CD14-positive monocyte (primary cell): ENCODE measurements at places on chromosomes 12 and 14.

- DNase-seq: no peak
Observed at GRCh38 chr12:54988402-54989054, 4.0 kb upstream of the TESPA1 start.

DNA sequence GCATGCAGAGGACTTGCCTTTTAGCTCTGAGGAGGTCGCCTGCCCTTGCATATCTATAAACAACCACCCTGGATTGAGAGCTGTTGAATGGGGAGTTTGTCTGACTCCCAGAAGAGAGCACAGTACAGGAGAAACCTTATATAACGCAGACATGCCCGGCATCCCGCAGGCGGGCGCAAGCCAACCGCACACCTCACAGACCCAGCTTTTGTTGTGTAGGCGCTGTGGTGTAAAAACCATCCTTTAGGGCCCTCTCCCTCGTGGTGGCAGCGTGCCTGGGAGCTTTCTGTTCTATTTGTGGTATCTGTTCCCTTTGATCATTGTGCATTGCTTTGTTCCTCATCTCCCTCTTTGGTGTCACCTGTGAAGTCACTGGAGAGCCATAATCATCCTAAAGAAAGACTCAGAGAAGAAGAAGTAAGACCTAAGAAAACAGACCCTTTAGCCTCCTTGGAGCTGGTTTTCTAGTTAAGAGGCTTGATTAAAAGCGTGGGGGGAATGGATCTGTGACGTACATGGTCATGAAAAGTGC is 77.7 kb downstream of the ETV6 start:
- DNase-seq: no peak

DNA sequence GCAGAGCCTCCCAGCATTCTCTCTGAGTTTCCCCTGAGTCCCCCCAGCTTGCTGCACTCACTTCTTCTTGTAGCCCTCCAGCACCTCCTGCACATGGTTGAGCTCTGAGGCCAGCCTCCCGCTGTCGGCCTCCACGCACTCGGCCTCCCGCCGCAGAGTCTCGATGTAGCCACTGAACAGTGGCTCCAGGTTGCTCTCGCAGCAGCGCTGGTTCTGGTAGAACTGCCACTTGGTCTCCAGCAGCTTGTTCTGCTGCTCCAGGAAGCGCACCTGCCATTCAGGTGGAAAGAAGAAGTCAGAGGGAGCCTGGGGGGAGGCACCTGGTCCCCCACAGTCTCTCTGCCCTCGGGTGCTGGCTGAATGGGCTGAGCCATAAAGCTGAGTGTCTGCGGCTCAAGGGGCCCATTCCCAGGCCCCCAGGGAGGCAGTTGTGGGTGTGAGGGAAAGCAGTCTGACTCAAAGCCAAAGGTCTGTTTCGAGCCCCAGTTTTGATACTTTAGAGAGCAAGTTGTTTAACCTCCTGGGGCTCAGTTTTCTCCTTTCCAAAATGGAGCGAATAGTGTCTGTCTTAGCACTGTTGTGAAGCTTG is 2.3 kb downstream of the KRT85 start:
- DNase-seq: no peak

GRCh38 chr12:116331876-116332275 is 54.4 kb upstream of the MED13L start:
- peak; percentile 40 for DNase-seq

GRCh38 chr12:91196436-91196835 is 13.8 kb upstream of the DCN start:
- no peak for DNase-seq

DNA sequence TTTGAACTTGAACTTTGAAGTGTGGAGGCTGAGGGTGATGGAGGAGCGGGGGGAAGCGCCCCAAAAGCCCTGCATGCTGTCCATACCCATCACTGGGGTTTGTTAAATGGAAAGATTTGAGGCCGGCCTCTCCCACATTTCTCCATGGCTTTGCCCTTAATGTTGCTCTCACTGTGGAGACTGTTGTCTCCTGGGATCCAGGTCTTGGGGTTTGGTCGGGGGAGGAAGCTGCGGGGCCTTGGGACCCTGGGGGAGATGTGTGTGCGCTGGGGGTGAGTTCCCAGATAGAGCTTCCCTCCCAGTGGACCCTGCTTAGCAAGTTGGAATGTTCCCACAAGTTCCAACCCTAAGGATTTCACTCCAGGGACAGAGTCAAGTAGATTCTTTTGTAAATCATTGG is 28.0 kb upstream of the LRTM2 start:
- no peak for DNase-seq

DNA sequence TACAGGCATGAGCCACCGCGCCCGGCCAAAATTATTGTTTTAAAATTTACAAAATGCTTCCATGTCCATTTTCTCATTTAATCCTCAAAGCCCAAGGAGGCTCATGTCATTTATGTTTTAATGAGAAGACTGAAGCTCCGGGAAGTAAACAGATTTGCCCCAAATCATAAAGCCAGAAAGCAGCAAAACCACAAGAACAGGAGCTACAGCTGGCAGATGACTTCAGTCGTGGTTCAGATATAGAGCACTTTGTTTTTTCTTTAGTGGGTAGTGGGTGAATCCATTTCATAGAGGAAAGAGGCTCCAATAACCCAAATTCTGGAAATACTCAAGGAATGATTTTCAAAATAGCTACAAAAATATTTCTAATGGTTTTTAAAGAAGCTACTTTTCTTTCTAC is 45.4 kb upstream of the VPS33A start:
- DNase-seq: no peak

DNA sequence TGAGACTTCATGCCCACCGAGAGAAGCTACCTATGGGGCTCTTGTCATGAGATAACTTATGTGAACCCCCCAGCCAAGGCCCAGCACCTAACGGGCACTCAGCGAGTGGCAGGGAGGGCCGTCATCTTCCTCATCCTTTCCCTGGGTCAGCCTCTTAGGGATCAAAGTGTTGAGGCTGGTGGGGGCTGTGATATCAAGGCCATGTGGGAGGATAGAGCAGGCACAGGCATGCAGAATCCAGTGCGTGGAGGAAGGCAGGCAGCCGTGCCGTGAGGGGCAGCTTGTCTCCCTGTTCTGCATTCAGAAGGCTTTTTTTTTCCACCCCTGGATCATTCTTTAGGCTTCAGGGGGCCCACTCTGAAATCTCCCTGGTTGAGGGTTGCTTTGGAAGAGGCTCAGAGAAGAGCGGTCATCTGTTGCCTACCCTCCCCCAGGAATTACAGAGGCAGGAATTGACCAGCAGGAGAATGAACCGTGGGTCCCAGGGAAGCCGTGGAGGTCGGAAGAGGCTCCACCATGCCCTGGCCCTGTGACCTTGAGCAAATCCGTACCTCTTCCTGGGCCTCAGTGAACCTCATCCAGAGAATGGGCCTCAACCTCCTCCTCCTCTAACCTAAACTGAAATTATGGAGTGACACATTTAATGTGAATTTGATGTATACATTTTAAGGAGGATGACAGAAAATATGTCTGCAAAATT is 62.8 kb downstream of the BEGAIN start:
- no peak for DNase-seq

DNA sequence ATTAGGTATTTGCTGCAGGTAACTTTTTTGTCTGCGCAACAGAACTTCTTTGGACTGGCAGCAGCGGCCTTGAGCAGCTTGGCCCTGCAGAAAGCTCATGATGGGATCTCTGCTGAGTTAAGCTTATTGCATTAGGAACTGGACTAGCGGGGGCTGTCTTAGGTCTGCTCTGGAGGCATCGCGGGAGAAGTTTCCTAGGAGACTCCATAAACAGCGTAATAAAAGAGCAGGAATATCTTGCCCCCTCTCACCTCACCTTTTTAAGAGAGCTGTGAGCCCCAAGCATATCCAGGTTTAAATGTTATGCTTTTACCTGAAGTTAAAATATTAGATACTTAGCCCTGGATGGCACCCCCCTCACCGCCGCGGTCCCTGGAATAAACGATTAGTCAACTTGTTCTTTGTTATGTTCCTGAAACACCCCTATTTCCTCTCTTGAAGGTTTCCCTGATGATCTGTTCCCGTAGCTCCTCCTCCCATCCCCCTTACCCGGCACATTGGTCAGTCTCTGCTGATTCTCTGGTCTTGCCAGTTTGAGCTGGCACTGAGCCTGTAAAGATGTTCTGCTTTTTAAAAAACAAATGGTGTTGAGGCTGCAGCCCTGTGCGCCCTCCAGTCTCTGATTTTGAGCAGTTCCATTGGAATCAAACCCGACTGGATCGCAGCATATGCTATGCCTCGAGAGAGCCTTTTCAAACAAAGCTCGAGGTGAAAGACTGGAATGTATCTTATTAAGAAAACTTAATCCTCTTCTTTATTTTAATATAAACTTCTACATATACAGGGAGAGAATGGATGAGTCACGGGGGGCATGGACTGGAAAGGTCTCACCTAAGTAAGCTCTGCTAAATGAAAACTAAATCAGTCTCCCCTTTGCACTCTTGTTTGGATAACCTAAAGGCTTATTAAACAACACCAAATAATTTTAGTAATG is 1.9 kb downstream of the MLXIP start:
- peak; percentile 83 for DNase-seq

DNA sequence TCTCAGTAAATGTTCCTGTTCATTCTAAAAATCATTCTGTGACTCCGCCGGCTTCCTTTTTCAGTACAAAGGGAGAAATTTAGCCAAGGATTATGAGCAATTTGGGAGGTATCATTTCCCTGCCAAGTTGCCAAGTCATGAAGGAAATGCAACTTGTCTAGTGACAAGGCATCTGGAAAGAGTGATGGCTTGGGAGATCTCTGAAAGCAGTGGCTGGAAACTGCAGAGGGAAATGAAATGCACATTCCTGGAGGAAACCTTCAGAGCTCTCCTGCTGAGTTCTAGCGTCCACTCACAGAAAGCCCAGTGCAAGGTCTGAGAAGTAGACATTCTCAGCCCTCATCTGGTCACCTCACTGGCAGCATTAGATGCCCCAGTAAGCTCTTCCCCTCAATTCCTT is 91.7 kb downstream of the GALC start:
- DNase-seq: no peak

- DNase-seq: no peak
Observed at GRCh38 chr14:81625343-81625742, 91.7 kb upstream of the SEL1L start.

- no peak for DNase-seq
Observed at GRCh38 chr12:89236237-89236636, 116.1 kb downstream of the DUSP6 start.

GRCh38 chr14:83873669-83874068 is 1656.3 kb upstream of the FLRT2 start:
- DNase-seq: no peak

GRCh38 chr12:88144546-88145468 is 2.7 kb downstream of the TMTC3 start:
- no peak for DNase-seq

DNA sequence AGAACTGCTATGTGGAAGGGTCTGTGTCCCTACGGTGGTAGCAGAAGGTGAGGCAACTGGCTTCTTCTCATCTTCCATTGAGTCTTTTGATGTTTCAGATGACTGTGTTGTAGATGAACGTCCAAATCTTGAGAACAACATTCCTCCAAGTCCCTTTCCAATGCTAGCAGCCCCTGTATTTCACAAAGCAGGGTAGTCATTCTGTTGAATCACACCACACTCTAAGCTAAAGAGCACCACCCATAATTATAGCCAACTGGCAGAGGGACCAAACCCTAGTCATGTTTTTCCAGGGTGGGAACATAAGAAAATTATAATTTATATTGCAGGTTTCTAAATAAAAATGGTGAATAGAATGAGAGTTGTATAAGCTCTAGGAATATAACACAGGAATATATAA is 98.7 kb downstream of the DDHD1 start:
- DNase-seq: no peak

- DNase-seq: no peak
Observed at GRCh38 chr14:55451398-55451797, 11.0 kb upstream of the TBPL2 start.

- no peak for DNase-seq
Observed at GRCh38 chr12:22313963-22314330, 20.6 kb downstream of the ST8SIA1 start.

- DNase-seq: no peak
Observed at GRCh38 chr12:46160101-46160980, 108.5 kb downstream of the SLC38A1 start.

DNA sequence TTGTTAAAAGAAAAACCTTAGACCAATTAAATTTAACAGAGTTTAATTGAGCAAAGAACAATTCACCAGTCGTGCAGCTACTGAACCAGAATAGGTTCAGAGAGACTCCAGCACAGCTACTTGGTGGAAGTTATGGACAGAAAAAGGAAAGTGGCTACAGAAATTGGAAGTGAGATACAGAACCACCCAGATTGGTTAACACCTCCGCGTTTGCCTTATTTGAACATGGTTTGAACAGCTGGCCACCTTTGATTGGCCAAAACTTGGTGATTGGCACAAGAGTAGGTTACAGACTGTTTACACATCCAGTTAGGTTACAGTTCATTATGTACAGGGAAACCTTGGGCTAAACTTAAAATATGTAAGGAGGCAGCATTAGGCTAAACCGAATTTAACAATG is 54.9 kb downstream of the SRGAP1 start:
- DNase-seq: no peak

GRCh38 chr14:73725116-73726024 is 11.2 kb upstream of the PNMA1 start:
- DNase-seq: no peak

DNA sequence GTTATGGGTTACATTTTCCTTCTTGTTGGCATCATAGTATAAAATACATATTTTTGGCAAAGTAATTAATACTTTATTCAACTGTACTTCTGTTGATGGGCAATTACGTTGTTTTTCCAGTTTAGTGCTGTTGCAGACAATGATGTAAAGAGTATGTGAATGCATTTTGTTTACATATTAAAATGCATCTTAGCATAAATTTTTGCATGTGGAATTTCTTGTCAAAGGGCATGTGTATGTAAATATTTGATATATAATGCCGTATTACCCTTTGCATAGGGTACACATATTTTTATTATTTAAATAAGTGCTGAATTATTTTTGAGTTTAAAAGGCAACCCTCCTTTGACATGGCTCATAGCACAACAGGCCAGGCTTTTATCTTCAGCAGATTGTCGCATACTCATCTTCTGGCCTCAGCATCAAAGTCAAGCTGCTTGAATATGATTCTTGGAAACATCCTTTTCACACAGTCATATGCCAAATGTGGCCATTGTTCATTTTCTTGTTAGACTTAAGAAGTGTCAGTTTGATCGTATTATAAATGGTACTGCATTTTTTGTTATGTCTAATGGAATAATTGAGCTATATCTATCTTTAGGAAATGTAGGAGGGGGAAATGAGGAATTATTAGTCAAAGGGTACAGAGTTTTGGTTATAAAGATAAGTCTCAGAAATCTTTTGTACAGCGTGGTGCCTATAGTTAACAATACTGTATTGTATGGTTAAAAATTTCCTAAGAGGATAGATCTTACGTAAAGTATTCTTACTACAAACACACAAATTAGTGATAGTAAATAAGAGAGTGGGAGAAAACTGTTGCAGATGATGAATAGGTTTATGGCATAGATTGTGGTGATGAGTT is 138.5 kb downstream of the FUT8 start:
- no peak for DNase-seq
